ENCODE measurements at places on chromosomes 4 and X.

- DNase-seq, result no peak
These were observed 14.5 kb upstream of the CAPN6 start for GRCh38 chrX:111284631-111285293.

GRCh38 chr4:120561648-120562047 lies 360.9 kb downstream of the PRDM5 start:
- DNase-seq, result no peak

DNA sequence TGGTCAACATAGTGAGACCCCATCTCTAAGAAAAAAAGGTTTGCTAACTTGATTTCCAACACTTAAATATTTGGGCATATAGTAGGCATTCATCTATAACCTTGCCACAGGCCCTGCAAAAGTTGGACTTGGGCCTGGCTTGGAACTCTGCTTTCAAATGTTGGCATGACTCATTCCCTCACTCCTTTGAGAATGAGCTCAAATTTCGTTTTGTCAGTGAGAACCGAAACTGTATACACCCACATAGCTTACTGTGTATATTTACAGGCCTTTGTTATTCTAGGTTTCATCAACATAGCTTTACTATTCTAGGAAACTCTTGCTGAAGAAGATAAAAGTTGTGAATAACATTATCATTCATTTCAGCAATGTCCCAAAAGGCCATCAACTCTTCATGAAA lies 88.7 kb upstream of the ELOVL6 start:
- no peak for DNase-seq

DNA sequence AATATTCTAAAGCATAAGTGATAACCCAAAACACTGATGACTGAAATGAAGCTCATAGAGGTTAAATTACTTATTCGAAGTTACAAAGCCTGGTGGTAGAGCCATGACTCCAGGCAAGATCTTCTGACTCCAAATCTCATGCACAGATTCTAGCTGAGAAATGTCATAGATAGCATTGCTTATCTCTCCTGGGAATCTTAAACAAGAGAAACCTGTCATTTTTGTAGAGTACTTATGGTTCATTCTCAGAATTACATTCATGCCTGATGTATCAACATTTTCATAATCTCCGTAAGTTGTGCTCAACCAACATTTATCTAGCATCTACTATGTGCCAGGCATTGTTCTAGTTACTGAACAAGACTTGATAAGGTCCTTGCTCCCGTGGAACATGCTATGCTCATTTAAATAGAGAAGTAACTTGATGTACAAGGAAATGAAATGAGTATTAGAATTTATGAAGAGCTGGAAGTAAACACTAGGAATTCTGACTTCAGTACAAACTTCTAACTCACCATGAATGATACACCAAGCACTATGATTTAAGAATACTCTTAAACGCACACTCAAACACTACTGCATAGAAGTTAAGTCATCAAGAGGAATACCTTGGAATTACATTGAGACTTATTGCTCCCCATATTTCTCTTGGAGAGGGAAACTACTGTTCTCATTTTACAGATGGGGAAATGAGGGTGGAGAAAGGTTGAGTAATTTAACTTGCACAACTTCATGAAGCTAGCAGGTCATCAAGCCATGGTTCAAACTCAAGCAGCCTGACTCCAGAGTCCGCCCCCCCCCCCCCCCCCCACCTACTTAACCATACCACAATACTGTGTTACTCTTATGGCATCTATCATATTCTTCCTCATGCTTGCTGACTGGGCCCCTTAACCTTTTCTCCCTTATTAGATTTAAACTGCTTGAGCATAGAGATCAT lies 45.4 kb downstream of the MBNL3 start:
- DNase-seq, result no peak

GRCh38 chrX:134752981-134753717 lies 94.9 kb upstream of the PLAC1 start:
- peak; percentile 81 for DNase-seq

Measured in NCI-H524 (cell line).